ENCODE measurements at places on chromosomes 2 and 18. TPM values are rescaled to one million over a fixed set of nuclear protein-coding genes. Genes with fewer than 3 reads are reported as not detected.

The CHRND gene
- polyA plus RNA-seq = not detected

The CHRNA1 gene
- polyA plus RNA-seq = 0.13 TPM

DNA sequence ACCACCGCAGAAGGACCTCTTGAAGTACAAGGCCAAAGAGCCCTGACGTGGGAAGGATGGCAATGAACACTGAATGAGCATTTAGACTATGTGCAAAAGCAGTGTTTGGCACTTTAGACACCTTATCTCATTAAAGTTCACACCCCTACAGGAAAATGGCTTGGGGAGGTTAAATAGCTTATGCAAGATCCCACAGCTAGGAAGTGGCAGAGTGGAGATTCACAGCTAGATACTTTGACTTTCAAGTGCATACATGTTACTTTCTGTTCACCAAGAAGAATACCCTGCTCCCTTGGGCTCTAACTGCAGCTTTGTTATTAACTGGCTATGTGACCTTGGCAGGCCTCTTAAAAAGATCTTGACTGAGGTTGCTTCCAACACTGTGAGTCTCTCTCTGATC is 58.2 kb downstream of the ICOS start:
- no peak for DNase-seq

- DNase-seq = no peak
These were observed 12.5 kb upstream of the WDSUB1 start for GRCh38 chr2:159298967-159299366.

DNA sequence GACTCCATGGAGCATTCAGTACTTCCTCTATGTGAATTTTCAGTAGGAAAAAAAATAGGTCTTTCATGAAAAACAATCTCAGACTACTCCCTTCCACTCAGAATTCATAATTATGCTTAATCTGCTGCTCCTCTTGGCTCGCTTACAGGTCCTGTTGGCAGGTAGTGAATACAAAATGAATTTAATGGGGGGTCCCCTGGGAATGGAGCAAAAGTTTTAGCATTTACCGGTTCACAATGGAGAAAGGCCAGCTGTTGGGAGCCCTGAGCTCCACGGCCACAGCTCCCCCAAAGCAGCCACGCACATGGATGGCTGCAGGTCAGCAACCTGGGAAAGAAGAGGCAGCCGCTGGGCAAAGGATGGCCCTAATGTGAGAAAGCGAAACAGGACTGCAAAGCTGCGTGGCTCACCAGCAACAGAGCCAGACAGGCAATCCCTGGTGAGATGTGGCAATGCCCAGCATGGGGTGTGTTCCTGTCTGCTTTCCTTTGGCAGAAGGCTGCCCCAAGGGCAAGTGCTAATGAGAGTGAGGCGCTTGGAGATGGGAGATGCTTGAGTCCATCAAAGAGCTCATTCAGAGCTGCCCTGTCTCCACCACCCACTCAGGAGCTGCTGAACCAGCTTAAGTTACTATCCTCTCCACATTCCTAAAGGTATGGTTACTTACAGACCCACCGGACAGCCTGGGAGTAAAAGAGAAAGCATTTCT is 447.4 kb downstream of the EPHA4 start:
- no peak for DNase-seq

DNA sequence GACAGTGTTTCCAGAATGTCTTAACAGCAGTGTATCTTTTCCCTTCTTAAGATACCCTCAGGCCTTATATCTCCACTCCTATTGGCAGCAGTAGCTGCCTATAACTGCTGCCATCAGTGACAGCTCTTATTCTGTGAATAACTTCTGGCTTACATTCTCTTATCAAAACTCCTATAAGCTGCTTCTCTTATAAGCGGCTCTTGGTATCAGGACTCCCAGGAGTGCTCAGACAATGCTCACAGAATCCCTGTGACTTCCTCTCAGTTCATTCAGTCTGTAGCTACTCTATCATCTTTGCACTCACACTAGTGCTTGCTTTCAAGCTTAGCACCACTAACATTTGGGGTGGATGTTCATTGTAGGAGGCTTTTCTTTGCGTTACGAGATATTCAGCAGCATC is 143.7 kb upstream of the CDH7 start:
- DNase-seq = no peak

DNA sequence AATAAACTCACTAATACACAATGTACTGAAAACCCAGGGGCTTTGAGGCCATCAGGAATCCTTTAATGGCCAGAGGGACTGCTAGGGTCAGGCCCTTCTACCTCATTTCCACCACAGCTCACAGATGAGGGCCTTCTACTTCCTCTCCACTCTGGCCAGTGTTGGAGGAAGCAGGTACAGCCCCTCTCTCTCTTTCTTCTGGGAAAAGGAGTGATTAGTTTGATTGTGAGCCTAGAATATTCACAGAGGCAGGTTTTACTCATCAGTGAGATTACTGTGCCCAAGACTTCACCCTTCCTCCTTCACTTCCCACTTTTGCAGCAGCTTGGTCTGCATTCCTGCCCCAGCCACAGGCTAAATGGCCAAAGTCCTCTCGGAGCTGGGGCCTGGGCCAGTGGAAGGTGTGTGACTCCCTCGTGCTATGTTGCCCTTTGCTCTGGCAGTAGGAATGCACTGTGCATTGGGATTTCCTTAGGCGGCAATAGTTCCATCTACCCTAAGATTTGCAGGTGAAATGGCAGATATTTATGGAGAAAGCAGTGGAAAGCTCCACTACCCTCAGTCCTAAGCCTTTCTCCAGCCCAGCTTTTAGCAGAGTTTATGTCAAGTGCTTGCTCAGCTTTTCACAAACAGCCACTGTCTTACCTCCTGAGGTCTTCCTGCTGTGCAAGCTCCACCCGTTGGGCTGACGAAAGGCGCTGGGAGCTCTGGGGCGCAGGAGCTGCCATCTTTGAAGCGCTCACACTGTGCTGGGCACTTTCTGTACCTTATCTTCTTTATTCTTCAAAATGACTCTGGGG is 36.2 kb upstream of the YES1 start:
- no peak for DNase-seq

- DNase-seq = no peak
These were observed 126.1 kb downstream of the CTNNA2 start for GRCh38 chr2:79638954-79639353.

Data from spleen (tissue), 13 donors.